Activated T-helper 2 cell treated with anti-CD3 and anti-CD28 coated beads, Interferon-gamma antibody, Interleukin-2, Interleukin-4, amounts not matched to agents 10 μg/mL and 5 μg/mL and 100 μg/mL, durations not matched to agents 14 hours and 24 hours and 36 hours (primary cell): ENCODE measurements at places on chromosomes 13 and 19. TPM values are rescaled to one million over a fixed set of nuclear protein-coding genes. Genes with fewer than 3 reads are reported as not detected.

The CDX2 gene
- total RNA-seq = not detected in 2 replicates

The UNC13A gene
- 0.02 TPM in 1 of 2 replicates, not detected in the other for total RNA-seq

The KLK4 gene
- total RNA-seq = not detected in 2 replicates

The ANKRD27 gene
- total RNA-seq = 35.6 and 38.3 TPM in 2 replicates

The PPM1N gene
- total RNA-seq = 2.5 and 3.1 TPM in 2 replicates

The DPP9 gene
- 84.8 and 87.2 TPM in 2 replicates for total RNA-seq

The ZNF575 gene
- 1.7 and 2.1 TPM in 2 replicates for total RNA-seq

The ASPDH gene
- not detected in 2 replicates for total RNA-seq

The NLRP11 gene
- total RNA-seq = not detected in 2 replicates

The CGB1 gene
- total RNA-seq = not detected in 2 replicates

The UBE2L5 gene
- not detected in 2 replicates for total RNA-seq

The SULT2A1 gene
- total RNA-seq = not detected in 2 replicates

The SSC5D gene
- total RNA-seq = 0.41 and 0.71 TPM in 2 replicates

The KRTDAP gene
- total RNA-seq = not detected in 2 replicates

The CAMSAP3 gene
- total RNA-seq = 0.23 and 0.55 TPM in 2 replicates

GRCh38 chr13:26987486-26988013 lies 184.1 kb downstream of the USP12 start:
- no peak for DNase-seq

GRCh38 chr13:23674795-23675640 lies 104.8 kb downstream of the TNFRSF19 start:
- no peak for DNase-seq

DNA sequence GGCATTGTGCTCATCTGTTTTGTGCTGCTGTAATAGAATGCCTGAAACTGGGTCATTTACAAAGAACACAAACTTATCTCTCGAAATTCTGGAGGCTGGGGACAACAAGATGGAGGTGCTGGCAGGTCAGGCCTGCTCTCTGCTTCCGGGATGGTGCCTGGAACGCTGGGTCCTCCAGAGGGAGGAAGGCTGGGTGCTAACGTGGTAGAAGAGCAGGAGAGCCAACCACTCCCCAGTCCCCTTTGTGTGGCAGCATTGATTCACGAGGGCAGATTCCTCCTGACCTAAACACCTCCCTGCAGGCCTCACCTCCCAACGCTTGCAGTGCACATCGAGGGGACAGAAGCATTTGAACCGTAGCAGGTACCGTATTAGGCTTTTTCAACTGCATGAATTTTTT lies 34.1 kb upstream of the TFDP1 start:
- no peak for DNase-seq

DNA sequence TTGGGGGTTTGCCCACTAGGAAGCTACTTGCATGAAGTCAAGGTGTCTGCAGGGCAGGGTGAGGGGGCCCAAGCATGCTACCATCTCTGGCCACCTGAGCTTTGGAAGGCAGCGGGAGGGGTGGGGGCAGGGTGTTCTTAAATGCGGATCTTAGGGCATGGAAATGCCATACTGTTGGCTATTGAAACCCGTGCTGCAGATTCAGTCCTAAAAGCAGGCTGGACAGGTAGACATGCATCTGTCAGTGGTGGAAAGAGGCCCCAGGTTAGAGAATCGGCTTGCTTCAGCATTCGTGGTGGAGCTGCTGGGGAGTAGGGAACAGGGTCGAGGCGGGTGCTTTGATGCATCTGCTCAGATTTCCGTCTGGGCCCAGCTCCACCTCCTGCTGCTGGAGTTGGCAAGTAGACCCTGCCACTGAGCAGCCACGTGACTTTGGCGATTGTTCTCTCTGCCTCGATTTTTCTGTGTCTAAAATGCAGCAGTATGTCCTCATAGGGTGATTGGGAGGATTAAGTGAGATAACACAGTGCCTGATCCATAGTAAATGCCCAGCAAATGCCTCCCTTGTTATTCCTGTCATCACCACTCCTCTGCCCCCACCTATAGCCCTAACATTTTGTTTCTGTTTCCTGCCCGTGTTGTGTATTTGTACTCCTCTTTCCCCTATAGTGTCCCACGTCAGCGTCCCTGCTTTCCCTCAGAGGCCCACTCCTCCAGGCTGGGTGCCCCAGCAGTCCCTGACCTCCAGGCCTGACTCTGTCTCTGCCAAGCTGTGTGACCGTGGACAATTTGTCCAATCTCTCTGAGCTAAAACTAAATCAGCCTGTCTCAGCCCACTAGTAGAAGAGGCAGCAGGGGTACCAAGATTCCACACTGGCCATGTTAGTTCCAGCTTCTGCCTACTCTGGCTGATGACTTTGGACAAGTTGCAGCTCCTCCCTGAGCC lies 5.8 kb downstream of the PPP1R37 start:
- DNase-seq = no peak

DNA sequence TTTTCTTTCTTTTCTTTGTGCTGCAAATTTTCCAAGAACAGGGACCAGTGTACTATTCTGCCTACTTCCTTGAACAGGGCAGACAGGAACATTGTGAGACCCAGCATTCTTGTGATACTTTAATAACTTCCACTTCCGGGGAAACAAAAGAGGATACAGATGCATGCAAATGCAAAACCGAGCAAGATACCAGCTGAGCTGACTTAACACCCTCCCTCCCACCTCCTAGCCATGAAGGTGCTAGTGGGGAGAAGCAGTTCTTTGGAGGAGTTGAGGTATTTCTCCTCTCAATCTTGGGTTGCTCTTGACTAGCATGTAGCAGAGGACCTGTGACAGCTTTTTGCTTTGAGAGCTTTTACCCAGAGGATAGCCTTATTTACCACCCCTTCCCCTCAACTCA lies 111.2 kb downstream of the KLF5 start:
- no peak for DNase-seq

GRCh38 chr13:98650396-98651107 lies 73.6 kb upstream of the STK24 start:
- no peak for DNase-seq

GRCh38 chr13:98098516-98098915 lies 44.4 kb upstream of the FARP1 start:
- DNase-seq = no peak

DNA sequence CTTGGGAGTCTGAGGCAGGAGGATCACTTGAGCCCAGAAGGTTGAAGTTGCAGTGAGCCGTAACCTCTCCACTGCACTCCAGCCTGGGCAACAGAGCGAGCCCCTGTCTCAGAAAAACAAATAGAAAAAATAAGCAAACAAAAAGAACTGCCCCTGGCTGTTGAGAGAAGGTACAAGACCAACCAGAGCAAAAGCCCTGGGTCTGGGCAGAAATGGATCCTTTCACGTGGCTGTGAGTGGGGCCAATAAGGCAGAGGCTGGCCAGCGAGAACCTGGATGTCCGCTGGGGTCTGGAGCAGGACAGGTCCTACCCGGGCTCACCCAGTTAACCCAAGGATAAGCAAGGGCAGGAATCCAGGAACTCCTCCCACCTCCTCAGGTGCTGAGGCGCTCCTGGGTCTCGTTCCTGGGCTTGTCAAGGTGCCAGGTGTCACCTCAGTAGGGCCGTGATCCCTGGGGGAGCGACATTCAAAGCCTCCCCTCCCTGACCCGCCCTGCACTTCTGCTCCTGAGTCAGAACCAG lies 4.7 kb upstream of the SLC5A5 start:
- DNase-seq = no peak

- DNase-seq = no peak
Measured at GRCh38 chr19:55986487-55986886, at the start of gene NLRP5. TSS of gene NLRP5 (plus strand) at chr19:55986775.

- DNase-seq = no peak
Measured at GRCh38 chr19:992670-993055, 7.6 kb upstream of the GRIN3B start.

GRCh38 chr19:7545904-7546303 lies 10.4 kb downstream of the PNPLA6 start:
- no peak for DNase-seq

DNA sequence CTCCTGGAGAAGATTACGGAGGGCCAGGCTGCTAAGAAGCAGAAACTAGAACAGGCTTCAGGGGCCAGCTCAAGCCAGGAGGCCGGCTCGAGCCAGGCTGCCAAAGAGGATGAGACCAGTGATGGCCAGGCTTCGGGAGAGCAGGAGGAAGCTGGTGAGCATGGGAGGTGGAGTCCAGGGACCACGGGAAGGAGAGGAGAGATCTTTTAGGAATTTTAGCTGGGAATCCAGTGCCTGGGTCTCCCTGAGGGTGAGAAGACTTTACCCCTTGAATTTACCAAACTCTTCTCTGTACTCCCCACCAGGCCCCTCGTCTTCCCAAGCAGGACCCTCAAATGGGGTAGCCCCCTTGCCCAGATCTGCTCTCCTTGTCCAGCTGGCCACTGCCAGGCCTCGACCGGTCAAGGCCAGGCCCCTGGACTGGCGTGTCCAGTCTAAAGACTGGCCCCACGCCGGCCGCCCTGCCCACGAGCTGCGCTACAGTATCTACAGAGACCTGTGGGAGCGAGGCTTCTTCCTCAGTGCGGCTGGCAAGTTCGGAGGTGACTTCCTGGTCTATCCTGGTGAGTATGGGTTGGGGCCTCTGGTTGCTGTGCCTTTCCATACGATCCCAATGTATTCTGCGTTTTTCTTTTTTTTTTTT lies 824 bp downstream of the TSEN34 start:
- DNase-seq = no peak

- no peak for DNase-seq
Measured at GRCh38 chr13:44853641-44854040, 135.6 kb downstream of the NUFIP1 start.

GRCh38 chr13:96772426-96772825 lies 221.8 kb downstream of the OXGR1 start:
- DNase-seq = no peak

DNA sequence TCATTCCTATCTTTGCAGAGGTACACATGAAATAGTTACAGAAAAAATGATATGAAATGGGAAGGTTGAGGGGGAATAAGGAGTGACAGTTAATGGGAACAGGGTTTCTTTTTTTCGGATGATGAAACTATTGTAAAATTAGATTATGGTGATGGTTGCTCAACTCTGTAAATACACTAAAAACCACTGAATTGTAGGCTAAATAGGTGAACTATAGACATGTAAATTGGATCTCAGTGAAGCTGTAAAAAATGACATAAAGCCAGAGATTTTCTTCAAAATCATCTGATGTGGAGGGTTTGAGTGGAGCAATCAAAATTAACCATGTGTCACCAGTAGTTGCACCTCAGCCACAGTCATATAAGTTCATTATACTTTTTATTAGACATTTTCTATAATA lies 6.6 kb upstream of the FLT3 start:
- DNase-seq = no peak

- DNase-seq = no peak
Measured at GRCh38 chr19:48123907-48124651, 13.5 kb upstream of the PLA2G4C start.

- no peak for DNase-seq
Measured at GRCh38 chr13:71089056-71089455, 777.9 kb downstream of the DACH1 start.

DNA sequence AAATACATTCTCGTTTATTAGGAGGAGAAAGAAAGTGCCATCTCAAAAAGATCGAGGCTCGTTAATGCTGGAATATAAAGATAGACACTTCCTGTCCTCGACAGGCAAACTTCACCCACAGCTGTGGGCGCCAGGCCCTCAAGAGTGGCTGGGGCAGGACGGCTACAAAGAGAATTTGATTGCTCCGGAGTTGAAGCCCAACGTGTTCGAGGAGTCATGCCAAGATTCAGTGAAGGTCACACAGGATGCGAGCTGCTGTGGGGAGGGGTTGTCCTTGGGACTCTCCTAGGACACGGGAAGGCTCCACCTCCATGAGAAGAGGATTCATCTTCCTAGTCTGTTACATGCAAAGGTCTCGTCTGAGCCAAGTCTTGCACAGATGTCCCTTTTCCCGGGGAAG lies 16.3 kb upstream of the PTPRS start:
- DNase-seq = no peak

DNA sequence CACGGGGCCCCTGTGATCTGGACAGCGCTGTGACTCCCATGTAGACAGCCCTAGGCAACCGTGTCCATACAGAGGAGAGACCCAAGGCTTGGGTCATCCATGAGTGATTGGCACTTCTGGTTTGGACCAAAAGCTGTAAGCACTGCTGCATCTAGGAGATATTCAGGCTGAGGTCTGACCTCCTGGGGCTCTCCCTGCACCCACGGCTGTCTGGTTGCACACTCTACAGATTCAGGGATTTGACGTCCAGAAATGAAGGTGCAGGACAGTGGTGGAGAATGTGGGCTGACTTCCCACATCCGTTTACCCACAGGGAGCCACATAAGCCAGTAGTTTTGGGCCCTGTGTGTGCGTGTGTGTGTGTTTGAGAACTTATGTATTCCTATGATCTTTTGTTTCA lies 76.2 kb upstream of the ARHGEF7 start:
- DNase-seq = no peak

GRCh38 chr19:35973487-35973886 lies 21.5 kb upstream of the SDHAF1 start:
- no peak for DNase-seq

DNA sequence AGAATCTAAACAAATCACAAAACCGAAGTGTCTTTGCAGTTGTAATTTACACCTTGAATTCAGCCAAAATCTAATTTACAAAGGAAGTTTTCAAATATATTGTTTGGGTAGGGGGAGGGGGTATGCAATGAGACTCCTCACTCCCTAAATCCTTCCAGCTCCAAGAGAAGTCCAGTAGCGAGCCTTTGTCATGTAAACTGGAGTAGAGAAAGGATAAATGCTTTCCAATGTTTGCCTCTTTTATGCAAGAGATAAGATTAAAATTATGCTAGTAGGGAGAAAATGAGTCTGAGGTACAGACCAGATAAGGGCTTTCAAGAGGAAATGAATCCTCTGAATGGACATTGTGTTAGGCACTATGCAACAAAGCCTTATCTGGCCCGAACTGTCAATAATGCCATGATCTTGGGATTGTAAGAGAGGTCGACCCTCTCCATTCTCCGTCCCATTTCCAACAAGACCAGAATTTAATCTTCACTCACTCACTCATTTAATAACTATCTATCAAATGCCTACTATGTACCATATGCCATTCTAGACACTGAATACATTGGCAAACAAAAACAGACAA lies 199.2 kb downstream of the LACC1 start:
- no peak for DNase-seq

DNA sequence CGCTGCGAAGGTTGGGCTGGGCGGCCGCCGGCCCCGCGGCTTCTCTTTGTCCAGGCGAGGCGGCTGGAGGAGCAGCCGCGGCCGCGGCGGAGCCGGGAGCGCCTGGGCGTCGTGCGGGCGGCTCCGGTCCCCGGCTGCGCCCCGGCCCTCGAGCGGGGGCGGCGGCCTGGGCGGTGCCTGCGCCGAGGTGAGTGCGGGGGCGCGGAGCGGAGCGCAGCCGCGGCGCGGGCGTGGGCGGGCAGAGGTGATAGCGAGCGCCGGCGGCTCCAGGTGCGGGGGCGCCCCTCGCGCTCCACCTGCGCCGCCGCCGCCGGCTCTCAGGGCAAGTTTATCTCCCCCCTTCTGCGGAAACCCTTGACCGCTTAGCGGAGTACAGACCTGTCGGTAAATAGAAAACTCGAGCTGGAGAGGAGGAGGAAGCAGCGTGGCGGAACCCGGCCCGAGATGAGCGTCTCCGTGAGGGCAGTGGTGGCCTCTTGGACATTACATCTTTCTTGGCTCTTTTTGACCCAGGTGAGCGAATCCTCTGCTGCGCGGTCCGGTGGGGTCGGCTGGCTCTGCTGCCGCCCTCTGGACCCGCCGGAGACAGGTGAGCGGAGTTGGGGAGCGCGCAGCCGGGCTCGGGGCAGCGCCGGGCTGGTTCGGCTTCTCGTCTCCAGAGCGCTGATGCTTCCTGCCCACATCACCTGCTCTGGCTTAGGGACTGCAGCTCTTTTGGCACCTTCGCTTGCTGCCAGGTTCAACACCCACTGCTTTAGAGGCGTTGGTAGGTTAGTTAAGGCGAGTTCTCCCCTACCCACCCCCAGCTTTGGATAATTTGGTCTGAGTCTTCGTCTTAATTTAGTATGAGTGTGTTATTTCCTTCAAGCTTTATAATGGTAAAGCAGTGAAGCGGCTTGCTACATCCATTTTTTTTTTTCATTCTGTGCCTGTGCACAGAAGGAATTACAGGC lies at the start of gene MTUS2:
TSS of gene MTUS2 (plus strand) at position 241 of the 953 bp plus-strand sequence.
- no peak for DNase-seq
